ENCODE measurements at places on chromosomes 7 and 10.

DNA sequence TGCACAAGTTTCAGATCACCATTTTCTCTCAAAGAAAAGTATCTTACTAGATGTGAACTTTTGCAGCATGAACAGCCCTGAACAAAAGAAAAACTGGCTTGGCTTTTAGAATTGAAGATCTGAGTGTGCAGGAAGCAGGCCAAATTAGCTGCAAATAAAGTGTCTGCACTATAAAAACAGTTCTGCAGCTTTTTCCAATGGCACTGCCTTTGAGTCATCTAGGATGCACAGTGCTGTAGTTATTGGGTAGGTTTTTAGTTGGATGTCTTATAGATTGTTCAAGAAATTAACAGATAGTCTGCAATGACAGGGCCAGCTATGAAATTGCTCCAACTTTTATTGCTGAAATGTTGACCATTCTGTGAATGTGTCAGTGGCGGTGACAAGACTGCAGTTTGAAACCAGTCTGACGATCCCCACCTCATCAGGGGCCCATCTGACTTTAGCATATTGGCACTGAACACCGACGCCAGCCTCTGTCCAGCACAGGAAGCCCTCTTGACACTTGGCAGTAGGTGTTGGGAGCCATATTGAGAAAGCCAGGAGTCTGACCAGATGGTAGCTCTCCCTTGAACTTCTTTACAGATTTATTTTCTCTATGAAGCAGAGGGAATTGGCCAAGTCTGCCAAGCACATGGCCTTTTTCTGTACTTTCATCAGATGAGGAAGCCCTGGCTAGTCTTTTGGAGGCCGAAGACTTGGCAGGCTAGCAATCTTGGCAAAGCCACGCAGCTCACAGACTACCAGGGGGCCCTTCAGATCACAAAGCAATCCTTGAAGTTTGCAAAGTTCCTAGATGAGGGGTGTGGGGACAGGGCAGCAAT lies 490.6 kb downstream of the NEBL start:
- DNase-seq = no peak

DNA sequence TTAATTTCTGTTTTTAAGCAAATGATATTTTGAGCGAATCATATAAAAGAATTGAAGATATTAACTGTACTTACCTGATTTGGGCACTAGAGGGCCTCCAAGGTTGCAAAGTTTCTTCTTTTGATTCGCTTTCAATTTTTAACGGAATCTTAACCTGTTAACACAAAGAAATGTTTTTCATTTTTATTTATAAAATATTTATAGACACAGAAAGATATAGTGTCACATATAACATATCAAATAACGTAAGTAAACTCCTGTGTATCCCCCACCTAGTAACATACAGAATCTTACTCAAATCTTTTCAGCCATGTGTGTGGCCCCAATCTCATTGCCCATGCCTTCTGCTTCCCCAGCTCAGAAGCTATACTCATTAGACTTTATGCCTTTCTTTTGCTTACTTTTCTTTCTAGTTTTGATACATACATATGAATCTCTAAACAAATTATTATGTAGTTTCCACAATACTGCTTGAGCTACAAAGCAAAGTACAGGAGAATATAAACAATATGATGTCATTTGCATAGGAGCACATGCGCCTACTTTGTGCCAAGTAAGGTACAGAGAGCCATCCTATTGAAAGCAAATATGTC lies 49.5 kb upstream of the ZPBP start:
- DNase-seq = peak; percentile 34

DNA sequence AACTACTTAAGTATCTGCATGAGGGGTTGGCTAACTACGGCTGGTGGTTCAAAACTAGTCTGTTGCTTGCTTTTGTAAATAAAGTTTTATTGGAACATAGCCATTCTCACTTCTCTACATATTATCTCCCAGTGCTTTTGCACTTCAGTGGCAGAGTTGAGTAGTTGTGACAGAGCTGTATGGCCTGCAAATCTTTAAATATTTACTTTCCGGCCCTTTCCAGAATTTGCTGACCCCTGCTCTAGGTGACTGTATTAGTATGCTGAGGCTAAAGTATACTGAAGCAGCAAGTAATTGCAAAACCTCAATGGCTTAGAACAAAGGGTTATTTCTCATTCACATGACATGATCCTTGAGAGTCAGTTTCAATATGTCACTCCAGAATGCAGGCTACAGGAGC lies 78.3 kb downstream of the OTUD1 start:
- DNase-seq = no peak

DNA sequence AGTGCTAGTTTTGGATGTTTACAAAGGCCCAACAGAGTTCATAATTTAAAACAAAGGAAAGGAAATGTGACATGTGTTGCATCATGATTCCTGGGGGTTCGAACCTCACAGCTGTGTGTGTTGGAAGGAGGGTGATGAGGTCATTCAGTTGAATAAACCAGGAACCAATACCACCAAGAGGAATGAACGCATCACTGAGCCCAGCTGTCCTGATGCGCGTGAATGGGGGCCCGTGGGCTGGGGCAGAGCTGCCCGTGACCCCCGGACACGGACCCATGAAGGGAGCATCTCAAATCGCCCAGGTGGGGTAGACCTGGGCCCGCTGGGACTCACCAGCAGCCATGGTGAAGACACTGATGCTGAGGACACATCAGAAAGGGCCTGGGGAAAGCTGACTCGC lies 33.0 kb downstream of the BRI3 start:
- no peak for DNase-seq

DNA sequence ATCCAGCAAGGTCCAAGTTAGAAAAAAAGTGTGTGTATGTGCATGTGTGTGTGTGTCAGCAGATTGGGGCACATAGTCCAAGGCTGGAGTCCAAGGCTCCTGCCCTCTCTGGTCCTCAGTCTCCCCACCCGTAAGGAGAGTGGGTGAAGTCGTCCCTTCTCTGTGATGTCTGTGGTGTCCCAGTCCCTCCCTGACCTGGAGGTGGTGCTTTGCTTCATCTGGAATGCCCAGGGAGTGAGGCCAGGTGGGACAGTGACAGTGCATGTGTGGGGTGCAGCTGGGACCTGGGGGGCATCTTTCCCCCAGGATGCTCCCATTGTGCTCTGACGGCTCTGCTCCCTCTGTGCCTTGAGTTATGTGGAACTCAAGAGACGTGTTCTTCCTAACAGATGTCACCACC lies 18.0 kb downstream of the AQP1 start:
- DNase-seq = no peak

DNA sequence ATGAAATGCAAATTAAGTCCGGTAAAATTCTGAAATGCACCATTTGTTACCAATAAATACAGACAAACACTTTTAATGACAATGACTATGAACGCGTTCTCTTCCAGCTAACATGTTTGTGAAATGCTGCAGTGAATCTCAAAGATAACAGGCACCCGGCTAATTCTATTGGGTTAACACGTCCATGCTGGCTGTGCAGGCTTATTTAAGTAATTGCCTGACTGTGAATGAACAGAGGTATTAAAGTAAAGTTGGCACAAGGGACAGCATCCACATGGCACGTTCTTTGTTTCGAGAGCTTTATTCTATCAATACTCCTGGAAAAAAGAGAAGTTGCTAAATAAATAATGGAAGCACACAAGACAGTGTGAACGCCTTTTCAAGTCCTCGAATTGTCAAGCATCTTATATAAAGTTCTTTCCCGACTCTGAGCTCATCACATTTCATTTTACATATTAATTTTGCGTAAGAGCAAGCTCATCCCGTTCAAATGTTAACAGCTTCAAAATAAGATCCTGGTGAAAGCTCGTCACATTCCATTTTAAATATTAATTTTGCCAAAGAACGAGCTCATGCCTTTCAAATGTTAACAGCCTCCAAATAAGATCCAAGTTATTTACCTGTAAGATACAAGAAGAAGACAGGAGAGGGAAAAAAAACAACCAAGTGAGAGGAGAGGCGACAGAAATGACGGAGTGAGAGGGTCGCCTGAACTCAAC lies 111.3 kb upstream of the RHEB start:
- DNase-seq = no peak

- DNase-seq = no peak
These were observed 4.2 kb downstream of the SUN1 start for GRCh38 chr7:836429-836828.

DNA sequence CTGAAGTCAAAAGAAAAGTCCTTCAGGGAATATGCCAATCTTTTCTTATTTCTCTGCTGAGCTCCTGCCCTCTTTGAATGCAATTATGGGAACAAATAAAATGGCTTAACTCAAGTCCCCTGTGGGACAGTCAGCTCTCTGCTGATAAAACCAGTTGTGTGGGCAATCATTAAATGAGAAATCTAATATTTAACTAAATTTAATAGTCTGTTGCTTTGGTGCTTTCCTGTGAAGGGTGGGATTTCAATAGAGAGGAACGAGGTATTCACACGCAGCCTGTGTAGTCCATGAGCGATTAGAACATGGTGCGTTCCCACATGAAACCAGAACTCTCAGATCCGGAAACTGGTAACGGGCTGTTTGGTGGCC lies 138.4 kb downstream of the PAXIP1 start:
- DNase-seq = no peak

GRCh38 chr7:70907259-70908247 lies 224.4 kb upstream of the GALNT17 start:
- DNase-seq = no peak

DNA sequence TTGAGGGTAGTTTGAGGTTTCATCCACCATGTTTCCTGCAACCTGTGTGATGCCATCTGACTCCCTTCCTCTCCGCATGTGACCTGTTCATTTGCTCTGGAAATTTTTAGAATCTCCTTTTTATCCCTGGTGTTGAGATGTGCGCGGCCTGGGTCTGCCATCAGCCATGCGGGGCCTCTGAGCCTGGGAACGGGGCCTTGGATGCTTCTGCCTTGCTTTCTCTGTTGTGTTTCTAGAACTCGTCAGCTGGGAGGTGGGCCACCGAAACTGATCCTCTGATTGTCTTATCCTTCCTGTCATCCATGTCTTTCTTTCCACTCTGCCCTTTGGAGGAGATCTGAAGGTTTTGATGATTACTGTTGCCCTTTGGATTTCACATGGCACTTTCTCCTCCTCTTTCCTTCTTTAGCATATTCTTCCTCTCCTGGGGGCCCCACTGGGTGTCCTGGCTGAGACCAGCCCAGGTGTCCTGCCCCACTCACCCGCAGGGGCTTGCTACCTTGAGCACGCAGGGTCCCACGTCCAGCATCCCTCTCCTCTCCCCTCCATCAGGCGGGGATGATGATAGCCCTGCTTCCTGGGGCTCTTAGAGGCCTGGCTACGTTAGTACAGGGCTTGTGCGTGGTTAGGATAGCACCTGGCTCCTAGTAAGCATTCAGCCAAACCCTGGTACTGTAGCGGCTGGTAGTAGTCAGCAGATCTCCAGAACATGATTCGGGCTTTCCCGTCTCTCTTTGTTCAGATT lies 29.9 kb downstream of the PPP2R2D start:
- DNase-seq = no peak

DNA sequence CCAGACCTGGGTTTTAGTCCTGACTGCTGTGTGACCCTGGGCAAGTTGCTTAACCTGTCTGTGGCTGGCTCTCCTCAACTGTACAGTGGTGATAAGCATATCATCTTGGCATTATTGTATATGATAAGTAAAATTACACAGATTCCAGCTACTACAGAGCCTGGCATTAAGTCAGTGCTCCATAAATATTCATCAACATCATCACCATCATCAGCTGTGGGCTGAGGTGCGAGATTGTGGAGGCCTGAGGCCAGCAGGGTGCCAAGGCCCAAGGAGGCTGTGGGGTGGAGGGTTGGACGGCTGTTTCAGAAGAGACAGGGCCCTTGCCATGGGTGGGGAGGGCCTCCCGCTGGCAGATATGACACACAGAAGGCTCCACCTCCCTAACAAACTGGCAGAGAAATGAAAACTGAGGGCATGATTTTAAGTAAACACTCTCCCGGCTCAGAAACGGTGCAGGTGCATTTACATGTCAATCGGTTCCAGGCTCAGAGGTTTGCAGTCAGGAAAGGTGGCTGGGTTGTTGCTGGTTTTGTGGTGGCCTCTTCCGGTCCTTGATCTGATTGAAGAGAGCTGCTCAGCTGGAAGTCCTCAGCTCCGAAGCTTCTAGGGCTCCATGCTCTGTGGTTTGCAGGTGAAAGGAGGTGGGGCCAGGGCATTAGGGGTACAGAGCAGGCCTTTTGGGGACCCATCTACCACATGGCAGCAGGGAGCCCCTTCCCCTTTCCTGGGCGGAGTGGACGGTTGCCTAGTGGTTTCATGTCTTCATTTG lies 10.2 kb downstream of the CRYGN start:
- DNase-seq = peak; percentile 25

GRCh38 chr7:107788216-107788615 lies 14.8 kb downstream of the SLC26A3 start:
- no peak for DNase-seq
